Right lung (tissue), 10 donors: ENCODE measurements at places on chromosomes 2 and 18. TPM values are rescaled to one million over a fixed set of nuclear protein-coding genes. Genes with fewer than 3 reads are reported as not detected.

DNA sequence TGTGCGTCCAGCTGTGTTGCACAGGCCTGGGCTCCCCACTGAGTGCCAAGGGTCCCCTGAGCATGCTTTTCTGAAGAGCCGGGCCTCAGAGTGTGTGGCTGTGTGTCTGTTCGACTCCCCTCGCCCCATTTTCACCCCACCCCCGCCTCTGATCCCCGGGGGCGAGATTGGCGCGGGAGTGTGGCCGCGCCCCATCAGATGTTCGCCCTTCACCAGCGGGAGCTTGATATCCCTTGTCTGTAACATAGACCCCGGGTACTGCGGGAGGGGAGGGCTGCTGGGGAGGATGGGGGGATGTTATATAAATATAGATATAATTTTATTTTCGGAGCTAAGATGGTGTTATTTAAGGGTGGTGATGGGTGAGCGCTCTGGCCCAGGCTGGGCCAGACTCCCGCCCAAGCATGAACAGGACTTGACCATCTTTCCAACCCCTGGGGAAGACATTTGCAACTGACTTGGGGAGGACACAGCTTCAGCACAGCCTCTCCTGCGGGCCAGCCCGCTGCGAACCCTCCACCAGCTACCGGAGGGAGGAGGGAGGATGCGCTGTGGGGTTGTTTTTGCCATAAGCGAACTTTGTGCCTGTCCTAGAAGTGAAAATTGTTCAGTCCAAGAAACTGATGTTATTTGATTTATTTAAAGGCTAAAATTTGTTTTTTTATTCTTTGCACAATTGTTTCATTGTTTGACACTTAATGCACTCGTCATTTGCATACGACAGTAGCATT, 1.5 kb downstream of the RHOB start:
- no peak for DNase-seq

GRCh38 chr2:64985447-64985846, 3.8 kb upstream of the SLC1A4 start:
- no peak for DNase-seq

DNA sequence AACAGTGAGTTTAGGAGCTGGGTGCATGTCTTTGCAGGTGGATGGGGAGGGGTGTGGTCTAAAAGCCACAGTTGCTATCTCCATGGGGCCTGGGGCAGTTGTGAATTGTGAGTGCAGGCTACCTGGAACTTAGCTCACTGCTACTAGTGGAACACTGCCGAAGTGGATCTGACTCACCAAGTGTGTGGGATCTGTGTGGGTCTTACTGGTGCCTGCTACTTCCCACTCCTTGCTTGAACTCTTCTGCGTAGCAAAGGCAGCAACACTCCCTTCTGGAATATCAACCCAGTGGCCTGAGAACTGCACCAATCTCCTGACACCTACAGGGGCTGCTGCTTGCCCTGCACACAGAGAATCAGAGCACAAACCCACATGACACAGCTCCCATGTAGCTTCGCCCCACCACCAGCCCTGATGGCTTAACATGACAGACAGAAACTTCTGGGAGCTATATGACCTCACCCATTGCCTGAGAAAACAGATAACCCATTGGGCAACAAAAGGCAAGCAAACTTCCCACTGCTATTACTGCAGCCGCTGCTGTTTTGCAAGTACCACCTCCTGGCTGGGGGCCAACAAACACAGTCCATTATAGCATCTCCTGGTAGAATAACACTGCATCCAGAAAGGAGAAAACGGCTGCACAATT, 455.1 kb upstream of the DDX18 start:
- no peak for DNase-seq

Gene MC5R
- polyA plus RNA-seq = 0.12 TPM

Gene VSNL1
- polyA plus RNA-seq = 19.4 TPM

DNA sequence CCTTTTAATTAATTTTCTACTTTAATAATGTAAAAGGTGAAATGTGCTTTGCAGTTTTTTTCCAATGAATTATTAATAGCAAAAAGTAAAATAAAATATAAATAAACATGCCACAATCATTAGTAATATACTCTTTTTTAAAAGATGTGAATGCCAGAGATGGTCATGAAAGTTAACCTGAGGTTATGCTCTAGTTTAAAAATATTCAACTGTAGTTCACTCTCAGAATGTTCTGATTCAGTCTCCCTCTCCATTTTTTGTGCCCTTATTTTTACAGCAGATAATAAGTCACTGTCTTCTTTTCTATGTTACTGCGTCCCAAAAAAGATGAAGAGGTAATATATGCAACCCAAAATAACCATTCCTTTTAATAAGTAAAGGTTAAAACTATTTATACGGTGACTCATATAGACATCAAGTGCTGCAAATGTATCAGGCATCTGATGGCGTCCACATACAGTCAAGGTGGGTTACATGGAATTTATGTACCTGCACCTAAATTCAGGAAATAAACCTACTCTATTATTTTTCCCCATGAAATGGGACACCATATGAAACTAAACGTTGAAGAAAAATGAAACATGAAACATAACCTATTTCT, 153.6 kb upstream of the ZNF804A start:
- no peak for DNase-seq

Gene ARHGAP25
- 8.3 TPM for polyA plus RNA-seq

Gene C1QL2
- polyA plus RNA-seq = not detected

GRCh38 chr2:60926741-60927552, 45.6 kb downstream of the REL start:
- no peak for DNase-seq

Gene SNTG2
- polyA plus RNA-seq = 0.64 TPM

GRCh38 chr2:176892676-176893226, 319.8 kb upstream of the HNRNPA3 start:
- no peak for DNase-seq

GRCh38 chr2:70936979-70937811, 1.5 kb downstream of the ATP6V1B1 start:
- DNase-seq = no peak

DNA sequence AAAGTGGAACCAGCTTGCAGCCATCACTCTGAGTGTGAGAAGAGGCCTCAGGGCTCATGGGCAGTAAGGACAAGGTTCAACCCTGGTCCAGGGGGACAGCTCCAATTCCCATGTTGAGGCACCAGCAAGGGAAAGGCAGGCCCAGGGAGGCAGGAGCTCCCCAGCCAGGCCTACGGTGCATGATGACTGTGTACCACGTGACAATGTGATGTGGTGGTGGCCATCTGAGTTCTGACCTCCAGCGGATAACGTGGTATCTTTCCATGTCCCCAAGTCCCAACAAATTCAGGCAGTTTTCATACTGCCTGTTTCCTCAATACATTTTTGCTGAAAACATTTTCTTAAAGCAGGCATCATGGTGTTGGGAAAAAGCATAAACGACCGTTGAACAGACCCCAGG, 36.1 kb upstream of the COL6A3 start:
- no peak for DNase-seq
